ENCODE measurements at places on chromosomes 1 and 21.

DNA sequence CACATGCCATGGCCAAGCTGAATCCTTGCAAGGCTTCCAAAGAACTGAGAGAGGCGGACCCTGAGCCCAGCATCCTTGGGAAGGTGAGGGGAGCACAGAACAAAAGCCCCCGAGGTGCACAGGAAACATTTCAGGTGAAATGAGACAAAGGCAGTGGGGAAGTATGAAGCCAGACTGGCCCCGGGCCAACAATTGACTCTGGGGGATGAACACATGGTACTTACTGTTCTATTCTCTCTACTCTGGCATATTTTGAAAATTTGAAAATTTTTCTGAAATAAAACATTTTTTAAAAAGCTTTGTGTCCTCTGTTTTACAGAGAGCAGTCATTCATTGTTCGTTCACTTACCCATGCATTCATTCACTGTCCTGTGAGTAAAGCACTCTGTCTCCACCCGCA lies 77.7 kb downstream of the GRIK3 start:
- DNase-seq, result no peak

- no peak for DNase-seq
Observed at GRCh38 chr1:2510366-2511155, 15.8 kb downstream of the PANK4 start.

DNA sequence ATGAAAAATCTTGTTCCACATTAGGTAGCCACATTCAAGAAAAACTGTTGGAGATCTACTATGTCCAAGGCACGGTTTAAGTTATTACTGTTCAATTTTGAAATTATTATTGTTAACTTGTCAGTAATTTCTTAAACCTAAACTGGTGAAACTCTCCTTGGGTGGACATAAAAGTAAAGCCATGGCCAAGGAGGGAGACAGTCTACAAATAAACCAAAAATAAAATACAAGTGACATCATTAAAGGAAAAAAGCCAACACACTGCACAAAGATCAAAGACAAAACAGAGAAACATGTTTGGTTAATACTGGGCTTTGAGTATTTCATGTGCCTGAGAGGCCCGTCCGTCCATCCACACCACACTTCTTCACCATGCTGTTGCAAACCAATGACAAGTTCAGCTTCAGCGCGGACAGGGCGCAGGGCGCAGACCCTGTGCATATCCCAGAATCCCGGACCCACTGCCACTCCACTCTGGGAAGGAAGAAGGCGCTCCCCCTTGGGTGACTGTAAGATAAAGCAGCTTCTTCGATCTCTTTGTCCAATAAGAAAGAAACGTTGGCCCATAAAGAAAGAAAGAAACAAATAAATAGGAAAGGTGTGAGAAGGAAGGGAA lies 918 bp upstream of the RASAL2 start:
- DNase-seq, result peak; percentile 41

DNA sequence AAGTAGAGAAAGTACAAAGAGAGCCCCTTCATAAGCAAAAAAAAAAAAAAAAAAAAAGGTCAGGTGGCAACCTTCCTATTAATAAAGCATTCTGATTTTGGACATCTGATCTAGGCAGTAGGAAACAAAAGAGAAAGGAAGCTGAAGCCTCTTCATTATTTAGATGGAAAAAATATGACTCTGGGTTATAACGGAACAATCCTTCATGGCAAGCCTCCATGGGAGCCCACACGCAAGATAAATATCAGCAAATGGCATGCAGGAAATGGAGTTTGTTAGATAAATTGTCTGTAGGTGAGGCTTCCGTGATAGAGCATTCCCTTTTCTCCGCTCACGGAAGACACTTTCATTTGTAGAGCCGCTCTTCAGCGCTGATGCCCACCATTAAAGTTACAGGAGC lies 381.0 kb downstream of the TTLL7 start:
- no peak for DNase-seq

DNA sequence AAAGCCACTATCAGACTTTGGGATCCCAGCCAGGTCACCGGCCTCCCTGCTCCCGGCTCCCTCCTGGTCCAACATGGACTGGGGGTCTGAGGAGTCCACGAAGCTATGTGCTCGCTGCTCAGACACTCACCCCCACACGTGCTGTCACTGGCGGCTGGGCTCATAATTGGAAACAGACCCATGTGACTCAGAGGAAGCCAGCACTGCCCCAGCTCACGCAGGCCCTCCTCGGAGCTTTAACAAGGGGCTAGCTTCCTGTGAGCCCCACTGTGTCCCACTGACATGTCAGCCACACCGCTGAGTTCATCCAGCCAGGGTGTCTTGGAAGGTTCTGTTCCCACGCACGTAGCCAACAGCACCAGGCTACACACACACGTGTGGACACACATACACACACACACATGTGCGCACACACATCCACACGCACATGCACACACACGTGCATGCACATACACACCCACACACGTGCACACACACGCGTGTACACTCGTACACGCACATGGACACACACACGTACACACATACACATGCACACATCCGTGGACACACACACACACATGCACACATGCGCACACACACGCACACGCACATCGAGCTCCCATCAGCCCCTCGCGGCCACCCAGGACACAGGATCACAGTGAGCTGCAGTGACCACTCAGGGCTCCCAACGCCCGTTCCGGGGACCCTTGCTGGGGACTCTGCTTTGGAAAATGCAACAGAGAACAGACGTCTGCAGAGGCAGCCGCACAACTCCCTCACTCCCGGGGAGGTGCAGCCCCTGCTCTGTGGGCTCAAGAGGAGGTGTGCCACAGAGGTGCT lies 18.4 kb upstream of the COL6A2 start:
- DNase-seq, result no peak

- no peak for DNase-seq
Observed at GRCh38 chr21:31903896-31904295, 31.1 kb downstream of the HUNK start.

DNA sequence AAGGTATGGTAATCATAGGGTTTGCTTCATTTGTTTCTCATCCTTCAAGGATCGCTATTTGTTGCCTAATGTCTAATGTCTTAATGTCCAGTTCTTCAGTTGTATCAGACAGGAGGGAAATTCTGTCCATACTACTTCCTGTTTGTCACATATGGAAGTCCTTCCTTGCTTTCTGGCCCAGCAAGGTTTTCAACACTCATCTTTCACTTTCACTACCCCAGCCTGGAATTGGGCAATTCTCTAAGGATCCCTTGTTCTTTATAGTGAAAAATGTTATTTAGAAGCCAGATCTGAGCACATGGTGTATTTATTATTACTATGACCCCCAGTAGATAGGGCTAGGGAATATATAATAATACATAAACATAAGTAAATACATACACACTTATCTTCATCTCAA lies 50.6 kb upstream of the SLC35A3 start:
- DNase-seq, result no peak

GRCh38 chr1:206784471-206784903 lies 12.2 kb upstream of the IL10 start:
- no peak for DNase-seq

DNA sequence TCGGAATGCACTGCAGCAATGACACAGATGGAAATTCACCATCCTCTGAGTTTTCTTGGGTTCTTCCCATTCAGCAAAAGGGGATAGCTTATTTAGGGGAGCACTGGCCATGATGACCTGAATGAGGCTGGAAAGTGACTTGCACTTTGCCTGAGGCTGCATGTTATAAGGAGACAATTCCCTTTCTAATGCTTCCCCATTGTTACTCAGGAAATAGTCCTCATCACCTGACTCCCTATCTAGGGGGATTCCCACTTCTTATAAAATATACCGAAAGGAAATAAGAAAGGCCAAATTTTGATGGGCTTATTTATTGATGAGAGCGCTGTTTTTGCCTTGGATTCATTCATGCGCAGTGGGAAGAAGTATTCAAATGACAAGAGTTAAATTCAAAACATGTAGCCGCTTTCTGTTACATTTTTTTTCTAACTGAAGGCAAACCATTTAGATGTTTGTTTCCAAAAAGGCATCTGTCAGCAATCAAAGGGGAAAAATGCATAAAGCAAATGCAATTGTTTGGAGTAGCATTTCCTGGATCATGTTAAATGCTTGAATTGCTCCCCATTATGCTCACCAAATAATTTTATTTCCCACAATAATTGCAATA lies 220.3 kb upstream of the NFIA start:
- DNase-seq, result no peak

GRCh38 chr21:42248241-42248640 lies 29.3 kb downstream of the ABCG1 start:
- no peak for DNase-seq

- DNase-seq, result no peak
Observed at GRCh38 chr1:219900882-219901281, 27.5 kb downstream of the SLC30A10 start.

DNA sequence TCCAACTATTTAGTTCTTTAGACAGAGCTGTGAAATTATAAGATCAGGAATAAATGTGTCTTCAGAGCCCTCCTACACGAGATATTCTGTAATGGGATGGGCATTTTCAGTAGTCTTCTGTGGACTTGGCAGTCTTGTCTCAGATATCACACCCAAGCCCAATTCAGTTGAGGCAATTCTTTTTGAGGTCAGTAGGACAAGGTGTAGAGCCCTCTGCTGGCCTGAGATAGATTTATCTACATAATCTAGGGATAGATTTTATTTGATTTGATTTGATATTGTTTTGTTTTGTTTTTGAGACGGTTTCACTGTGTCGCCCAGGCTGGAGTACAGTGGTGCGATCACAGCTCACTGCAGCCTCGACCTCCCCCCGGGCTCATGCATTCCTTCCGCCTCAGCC lies 77.5 kb downstream of the FMN2 start:
- DNase-seq, result peak; percentile 38

DNA sequence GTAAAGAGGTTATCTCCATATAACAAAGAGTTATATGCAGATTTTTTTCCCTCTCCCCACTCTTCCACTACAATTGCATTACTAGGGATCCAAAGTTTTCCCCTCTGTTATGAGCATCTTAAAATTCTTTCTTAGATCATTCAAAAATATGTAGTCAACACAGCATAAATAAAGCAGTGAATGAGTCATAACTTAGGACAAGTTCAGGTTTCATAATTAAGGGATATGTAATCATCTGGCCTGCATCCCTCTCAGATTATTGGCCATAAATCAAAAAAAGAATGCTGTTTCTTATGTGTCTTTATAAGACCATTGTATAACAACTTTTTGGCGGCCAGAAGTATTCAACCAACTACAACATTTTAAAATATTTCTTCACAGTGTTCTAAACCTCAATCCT lies 1526.1 kb downstream of the KCNT2 start:
- no peak for DNase-seq

- DNase-seq, result peak; percentile 17
Observed at GRCh38 chr1:32172621-32173245, 6.7 kb upstream of the TXLNA start.
